ENCODE measurements at places on chromosomes 5 and 9.
A peak's percentile ranks its signal among the peaks of the same experiment; 100 is the strongest.

DNA sequence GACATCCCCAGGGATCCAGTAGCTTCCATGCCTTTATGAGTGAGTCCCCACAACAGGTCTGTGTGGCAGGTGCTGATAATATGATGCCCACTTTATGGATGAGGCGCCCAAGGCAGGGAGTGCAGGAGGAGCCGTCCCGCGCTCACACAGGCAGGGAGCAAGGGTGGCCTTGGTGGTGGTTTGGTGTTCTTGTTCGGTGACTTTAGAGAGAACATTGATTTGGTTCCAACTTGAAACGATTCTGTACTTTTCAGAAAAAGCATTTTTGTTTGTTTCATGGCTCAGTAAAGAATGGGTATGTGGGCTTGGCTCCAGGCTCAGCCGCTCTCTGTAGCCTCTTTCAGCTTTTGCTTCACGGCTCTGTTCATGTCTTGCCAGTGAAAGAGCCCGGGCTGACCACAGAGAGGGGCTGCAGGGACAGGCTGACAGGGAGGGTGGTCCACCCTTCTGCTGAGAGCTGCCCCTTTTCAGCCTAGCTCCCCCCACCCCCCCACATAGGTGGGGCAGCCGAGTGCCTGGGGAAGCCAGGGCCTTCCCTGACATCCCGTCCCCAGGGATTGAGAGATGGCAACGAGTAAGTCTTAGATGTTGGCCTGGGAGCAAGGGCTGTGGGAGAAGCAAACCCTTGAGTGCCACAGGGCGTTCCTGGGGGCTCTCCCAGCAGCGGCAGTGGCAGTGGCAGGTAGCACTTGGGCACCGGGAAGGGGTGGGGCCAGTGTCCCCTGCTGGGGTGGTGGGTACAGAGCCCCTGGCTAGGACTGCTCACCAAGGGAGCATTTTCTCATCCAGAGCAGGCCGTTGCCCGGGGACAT is 28.0 kb downstream of the NCS1 start:
- DNase-seq, result no peak

DNA sequence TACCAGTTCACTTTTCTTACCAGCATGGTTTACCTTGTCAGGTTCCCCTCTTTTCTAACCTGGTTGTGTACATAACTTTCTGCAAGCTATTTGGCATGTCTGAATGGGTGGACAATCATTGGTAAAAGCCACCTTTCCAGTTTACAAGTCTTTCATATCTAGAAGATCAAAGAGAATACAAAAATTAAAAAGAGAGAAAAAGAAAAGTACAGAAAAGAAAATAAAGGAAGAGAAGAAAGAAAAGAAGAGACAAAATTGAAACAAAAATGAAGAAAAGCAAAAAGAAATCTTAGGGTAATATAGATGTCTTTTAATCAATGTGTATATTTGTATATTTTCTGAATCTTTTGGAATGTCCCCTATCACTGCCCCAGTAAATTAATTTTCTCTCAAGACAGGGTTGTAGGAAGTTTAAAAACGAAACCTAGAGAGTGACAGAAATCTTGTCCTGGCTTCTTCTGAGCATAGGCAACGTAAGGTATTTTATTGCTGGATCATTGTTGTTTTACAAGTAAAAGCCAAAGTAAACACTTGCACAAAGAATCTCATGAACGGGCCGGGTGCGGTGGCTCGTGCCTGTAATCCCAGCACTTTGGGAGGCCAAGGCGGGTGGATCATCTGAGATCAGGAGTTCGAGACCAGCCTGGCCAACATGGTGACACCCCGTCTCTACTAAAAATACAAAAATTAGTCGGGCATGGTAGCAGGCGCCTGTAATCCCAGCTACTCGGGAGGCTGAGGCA is 98.7 kb upstream of the IFNE start:
- peak; percentile 50 for DNase-seq

- DNase-seq, result no peak
Observed at GRCh38 chr5:79595086-79595485, 17.2 kb upstream of the TENT2 start.

DNA sequence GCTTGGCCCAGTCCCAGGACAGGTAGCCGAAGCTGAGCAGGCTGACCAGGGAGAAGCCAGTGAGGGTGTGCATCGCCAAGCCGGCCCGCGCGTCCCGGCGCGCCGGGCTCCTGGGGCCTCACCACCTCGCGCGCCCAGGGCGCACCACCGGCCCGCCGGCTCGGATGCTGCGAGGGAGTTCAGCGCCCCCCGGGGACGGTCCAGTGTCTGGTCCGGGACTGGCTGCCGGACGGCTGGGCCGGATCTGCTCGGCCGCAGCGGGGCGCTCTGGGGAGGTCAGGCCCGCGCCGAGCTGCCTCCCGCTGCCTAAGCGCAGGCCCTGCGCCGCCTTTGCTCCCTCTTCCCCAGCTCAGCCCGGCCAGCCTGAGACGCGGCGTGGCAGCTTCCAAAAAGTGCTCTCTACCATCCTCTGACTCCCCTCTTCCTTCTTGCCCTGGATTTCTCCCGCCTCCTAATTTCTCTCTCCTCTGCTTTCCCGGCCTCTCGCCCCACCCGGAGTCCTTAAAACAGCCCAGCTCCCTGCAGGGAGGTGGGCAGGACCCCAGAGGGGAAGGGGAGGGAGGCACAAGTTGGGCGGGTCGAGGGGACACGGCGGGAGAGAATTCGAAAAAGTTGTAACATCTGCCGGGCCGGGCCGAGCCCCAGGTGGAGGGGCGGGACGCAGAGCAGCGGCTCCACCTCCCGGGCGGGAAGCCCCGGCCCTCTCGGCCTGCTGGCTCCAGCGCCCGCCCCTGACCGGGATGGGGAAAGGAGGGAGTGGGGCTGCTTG is at the start of gene ARSI:
Gene ARSI (minus strand): TSS at position 605 of the 769 bp plus-strand sequence. CDS start 532 bp downstream, at position 73.
- peak; percentile 49 for DNase-seq

DNA sequence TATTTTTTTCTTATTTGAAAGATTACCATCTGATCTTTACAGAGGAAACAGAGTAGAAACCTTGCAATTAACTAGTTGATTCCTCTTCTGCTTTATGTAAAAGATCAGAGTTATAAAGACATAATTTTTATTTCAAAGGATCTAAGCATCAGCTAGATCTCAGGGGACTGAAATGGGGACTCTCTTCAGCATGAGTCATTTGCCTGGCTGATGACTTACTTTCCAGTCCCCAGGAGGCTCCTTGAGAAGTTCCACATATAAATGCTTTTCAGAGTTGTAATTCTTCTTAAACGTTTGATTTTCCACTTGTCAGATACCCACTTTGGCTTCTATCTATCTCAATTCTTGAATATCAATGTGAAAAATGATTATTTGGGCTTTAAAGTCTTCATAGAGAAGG is 389.4 kb downstream of the RAB3C start:
- DNase-seq, result no peak

GRCh38 chr5:176810081-176810597 is at the start of gene UNC5A:
UNC5A (plus strand) TSS chr5:176810559; CDS start chr5:176810751, 192 bp downstream.
- DNase-seq, result peak; percentile 60

DNA sequence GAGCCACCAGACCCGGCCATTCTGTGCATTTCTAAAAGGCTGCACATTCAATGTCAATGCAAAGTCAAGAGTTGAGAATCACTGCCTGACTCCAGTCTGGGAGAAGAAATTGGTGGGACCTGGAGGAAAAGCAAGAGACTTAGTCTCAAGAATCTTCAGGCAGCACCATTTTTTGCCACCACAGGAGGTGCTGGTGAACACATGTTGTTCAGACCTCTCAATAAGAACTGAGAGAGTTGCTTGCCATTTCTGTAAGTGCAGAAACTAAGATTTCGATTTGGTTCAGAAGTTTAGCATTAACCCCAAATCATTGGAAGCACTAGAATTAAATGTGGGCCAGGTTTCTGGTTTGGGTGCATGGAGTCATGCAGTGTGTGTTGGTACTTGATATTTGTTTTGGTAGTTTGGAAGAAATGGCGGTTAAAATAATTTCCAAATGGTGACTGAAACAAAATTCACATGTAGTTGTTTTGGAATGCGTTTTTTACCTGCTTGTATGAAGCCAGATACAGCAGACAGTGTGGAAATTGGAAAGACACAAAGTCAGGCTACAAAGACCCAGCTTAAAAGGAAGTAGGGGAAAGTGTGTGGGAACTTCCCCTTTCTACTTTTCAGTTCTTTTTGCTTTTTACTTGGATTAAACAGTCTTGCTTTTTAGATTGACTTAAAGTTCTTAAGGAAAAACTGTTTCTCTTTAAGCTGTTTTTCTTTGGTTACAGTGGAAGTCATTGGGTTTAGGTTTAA is 20.4 kb downstream of the PDE8B start:
- peak; percentile 20 for DNase-seq

DNA sequence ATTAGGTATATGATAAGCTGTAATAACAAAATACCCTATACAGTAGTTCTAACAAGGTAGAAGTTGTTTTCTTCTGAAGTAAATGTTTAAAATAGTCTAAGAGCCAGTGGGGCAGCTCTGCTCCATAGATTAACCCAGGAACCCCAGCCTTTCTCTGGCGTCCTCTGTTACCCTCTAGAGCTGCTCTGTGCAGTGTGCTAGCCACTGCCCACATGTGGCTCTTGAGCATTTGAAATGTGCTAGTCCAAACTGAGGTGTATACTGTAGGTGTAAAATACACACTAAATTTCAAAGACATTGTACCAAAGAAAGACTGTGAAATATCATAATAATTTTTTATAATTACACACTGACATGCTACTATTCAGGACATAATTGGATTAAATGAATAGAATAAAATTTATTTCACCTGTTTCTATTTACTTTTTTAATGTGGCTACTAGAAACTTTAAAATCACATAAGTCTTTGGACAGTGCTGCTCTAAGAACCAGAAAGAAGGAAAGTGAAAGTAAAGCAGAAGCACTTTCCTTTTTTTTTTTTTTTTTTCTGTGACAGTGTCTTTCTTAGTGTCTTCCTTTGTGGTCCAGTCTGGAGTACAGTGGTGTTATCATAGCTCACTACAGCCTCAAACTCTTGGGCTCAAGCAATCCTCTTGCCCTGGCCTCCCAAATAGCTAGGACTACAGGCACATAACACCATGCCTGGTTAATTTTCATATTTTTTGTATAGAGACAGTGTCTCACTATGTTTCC is 39.3 kb downstream of the RAI14 start:
- no peak for DNase-seq

DNA sequence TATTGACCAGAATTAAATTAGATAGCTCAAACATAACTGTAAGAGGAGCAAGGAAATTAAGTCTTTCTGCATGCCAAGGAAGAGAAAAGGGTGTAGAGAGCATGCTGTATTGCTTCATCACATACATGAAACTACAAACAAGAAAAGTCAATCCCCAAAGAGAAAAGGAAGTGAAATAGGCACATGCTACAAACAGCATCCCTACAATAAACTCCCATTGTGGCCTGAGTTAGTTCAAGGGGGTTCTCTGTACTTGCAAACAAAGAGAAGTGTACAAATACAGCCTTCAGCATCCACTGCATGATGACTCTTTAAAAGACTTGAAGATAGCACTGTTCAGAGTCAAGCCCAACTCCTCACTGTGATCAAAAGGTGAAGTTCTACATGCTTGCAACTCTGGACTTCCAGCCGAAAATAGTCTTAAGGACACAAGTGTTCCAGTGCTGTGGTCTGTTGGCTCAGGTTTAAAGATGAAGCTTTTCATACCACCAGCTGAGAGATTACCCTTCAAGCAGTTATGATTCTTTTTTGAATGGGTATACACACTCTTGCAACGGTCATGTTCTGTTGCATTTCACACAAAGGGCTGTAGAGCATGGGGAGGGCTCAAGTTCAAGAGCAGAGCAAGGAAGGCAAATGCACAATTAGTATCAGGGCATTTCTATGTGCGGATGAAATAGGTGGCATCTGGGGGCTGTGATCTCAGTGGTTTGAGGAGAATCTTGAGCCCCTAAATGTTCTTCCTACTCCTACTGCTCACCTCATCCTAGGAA is 534.5 kb downstream of the EBF1 start:
- no peak for DNase-seq

- no peak for DNase-seq
Observed at GRCh38 chr5:82534986-82535385, 256.8 kb upstream of the RPS23 start.

GRCh38 chr5:132279801-132280200 is 14.4 kb upstream of the SLC22A4 start:
- no peak for DNase-seq

- DNase-seq, result no peak
Observed at GRCh38 chr9:114591291-114591787, 3.8 kb downstream of the ATP6V1G1 start.

- no peak for DNase-seq
Observed at GRCh38 chr5:33065131-33065530, 354.0 kb downstream of the NPR3 start.

Data from MCF 10A (cell line).